ENCODE measurements at places on chromosomes 5 and 9.
A peak's percentile ranks its signal among the peaks of the same experiment; 100 is the strongest.

GRCh38 chr9:134688231-134688630, 46.6 kb downstream of the COL5A1 start:
- DNase-seq = no peak

- no peak for DNase-seq
Measured at GRCh38 chr5:159451197-159452052, 121.1 kb upstream of the IL12B start.

DNA sequence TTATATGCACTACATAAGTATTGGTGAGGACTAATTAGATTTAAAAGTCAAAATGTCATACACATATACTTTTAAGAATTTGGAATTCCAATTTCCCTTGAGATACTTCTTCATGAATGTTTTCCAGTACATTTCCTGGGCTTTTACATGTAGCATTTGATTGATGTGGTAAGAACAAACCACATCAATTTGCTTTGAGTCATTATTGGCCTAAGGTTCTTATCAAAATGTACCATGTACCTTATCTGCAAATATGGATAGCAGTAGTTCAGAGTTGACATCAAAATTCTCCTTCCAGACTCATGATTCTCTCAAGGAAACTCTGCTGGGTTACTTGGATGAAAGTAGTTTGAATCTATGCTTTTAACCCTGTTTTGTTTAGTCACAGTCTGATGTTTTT, 2.5 kb downstream of the CAST start:
- DNase-seq = no peak

DNA sequence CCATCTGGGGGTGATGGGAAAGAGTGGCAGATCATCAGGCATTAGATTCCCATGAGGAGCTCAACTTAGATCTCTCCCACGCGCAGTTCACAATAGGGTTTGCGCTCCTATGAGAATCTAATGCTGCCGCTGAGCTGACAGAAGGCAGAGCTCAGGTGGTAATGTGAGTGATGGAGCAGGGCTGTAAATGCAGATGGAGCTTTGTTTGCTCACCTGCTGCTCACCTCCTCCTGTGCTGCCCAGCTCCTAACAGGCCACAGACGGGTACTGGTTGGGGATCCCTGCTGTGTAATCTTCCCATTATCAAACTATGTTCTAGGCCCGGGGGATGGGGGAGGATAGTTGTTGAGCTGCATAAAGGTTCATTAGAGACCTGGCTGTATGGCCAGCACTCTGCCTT, 58.4 kb downstream of the UGCG start:
- DNase-seq = no peak

- DNase-seq = no peak
Measured at GRCh38 chr9:35763803-35764202, 9.7 kb upstream of the MSMP start.

DNA sequence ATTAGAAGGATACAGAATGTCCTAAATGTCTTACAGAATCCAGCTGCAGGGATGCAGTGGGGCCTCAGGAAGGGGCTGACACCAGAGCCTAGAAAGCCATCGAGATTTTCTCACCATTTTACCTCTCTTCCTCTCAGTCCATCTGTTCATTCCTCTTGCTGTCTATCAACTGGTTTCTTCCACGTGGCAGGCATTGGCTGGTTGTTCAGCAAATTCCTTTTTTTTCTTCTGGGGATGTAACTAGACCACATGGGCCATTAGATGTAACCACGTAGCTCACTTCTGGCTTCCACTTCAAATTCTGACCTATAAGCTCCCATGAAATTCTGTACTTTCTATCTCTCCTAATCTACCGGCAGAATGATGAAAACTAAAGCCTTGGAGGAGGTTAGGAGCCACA, 93.6 kb upstream of the MTAP start:
- DNase-seq = no peak

DNA sequence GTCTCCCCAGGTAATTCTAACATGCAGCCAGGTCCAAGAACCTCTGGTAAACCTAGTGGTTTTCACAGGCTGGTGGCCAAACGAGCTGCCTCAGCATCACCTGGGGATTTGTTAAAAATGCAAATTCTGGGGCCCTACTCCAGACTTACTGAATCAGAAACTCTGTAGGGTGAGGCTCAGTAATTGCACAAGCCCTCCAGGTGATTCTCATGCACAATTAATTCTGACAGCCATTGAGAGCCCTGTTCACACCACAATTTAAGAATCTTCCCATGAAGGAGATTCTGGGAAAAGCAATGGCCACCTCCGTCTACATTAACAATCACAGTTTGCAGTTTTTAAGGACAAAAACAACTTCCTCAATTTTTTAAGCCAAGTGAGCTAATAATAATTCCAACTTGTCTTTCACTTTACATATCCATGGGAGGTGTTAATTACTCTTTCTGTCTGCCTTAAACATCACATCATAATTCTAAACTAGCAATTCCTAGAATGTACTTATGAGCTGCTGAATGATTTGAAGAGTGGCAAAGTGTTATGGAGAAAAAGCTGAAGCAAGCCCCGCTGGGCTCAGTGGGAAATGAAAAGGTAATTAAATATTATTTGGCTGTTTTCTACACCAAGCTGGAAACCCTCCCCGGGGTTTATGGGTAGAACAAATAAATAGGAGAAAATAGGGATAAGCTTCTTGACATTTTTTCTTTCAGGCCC, 70.0 kb downstream of the GLDC start:
- no peak for DNase-seq

- DNase-seq = no peak
Measured at GRCh38 chr5:8059337-8059736, 190.4 kb downstream of the MTRR start.

DNA sequence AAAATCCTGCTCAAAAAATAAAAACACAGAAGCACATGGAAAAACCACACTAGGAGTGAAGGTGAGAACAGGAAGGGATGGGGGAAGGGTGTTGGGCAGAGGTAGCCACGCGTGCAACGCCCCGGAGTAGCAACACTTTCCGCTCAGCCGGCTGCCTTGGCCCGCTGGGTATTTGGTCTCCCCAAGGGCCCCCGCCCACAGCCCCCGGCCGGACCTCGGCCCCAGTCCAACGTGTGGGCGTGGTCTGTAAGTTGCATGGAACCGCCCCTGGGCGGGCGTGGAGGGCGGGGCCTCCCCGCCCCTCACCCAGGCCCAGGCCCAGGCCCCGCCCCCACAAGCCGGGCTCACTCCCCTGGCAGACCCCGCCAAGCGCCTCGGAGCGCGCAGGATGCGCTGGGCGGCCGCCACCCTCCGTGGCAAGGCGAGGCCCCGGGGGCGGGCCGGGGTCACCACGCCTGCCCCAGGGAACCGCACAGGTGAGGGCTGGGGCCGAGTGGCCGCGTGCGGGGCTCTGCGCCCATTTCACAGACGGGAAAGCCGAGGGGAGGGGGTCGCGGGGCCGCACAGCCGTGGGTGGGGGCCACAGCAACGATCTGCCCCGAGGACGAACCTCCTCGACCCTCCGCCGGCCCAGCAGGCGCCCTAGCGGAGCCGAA, at the start of gene SUSD3:
TSS of gene SUSD3 (plus strand) at position 347 of the 656 bp plus-strand sequence. CDS start at position 389, 42 bp downstream.
- DNase-seq = peak; percentile 78

DNA sequence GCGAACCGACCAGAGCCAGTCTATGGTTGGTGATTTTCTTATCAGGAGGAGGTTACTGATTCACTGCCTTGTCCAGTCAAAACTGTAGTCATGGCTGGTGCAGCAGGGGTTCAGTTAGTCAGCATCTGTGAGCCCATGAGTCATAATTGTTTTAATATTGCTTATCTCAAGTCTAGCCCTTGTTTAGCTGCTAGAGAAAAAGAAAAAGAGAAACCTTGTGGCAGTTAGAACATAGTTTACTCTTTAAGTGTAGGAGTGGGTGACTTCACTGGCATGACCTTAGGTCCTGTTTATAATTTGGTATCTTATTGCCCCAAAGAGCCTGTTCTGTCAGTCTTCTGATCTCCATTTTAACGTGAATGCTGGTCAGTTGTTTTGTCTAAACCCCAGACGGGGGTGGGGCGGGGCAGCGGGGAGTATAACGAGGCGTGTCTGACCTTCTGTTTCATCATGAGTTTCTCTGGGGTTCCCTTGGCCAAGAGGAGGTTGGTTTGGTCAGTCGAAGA, 76.9 kb upstream of the NFIL3 start:
- DNase-seq = peak; percentile 10

DNA sequence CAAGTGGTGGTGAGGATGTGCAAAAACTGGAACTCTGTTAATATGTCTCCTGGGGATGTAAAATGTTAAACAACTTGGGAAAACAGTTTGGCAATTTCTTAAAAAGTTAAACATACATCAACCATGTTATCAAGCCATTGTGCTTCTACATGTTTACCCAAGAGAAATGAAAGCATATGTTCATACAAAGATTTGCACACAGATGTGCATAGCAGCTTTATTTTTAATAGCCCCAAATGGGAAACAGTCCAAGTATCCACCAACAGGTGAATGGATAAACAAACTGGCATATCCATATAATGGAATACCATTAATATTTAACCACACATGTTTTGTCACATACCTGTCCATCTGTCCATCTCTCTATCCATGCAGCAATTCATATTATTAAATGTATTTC, 6.2 kb downstream of the VPS13A start:
- no peak for DNase-seq

- DNase-seq = no peak
Measured at GRCh38 chr5:116504593-116505166, 69.9 kb downstream of the SEMA6A start.

DNA sequence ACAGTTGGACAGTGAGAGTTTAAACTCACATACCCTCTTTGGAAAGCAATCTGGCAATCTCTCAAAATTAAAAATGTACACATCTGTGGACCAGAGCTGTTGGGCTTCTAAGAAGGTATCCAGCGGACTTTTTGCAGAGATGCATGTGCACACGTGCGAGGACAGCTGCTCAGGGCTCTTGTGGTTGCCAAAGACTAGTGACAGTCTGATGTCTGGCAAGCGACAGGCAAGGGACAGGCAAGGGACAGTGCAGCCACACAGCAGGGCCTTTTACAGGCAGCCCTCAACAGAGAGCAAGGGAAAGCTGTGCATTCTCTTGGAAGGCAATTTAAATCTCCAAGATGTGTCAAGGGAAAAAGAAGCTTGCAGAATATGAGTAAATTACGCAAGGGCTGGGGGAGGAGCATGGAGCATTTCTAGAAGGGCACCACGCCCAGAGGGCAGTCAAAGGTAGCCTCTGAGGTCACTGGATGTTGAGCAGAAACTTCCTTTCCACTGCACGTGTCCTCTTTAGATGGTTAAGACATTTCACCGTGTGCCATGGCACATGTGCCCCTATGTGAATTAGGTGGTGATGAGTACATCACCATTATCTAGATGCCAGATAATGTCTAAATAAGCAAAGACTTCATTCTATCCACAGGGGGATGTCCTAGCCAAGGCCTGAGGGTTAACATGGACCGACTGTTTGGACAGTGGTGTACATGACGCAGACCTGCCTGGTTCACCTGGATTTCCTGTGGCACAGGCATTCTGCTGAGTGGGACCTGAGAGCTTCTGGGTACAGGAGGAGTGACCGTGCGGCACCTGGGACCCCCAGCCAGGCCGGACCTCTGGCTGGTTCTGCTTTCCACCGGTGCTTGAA, 9.1 kb downstream of the GFPT2 start:
- no peak for DNase-seq

- no peak for DNase-seq
Measured at GRCh38 chr5:127589309-127590030, 59.4 kb upstream of the CTXN3 start.

DNA sequence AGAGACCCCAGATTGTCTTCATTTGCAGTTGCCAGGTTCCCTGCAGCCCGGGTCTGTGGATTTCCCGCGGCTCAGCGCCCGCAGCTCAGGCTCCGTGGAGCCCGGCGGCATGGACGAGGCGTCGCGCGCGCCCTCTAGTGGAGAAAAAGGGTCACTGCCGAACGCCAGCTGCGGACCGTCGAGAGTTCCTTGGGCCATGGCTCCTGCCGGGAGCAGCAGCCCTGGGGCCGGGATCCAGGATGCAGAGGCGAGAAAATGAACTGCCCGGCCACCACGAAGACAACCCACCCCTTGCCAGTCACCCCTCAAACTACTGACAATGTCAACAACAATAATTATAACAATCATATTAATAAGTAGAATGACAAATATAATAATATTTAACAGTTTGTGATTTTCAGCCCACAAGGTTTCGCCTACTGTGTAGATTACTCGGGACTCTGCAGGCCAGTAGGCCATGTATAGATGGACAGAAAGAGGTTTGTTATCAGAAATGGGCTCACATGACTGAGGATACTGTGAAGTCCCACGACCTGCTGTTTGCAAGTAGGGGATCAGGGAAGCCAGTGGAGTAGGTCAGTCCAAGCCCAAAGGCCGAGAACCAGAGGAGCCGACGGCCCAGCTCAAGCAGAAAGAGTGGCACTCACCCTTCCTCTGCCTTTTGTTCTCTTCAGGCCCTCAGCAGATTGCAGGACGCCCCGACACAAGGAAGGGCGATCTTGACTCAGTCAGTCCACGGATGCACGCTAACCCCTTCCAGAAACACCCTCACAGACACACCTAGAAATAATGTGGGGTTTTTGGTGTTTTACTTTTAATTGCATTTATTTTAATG, 43.1 kb downstream of the BOD1 start:
- DNase-seq = peak; percentile 71

- DNase-seq = no peak
Measured at GRCh38 chr5:55021821-55022220, 2.2 kb upstream of the GZMK start.

DNA sequence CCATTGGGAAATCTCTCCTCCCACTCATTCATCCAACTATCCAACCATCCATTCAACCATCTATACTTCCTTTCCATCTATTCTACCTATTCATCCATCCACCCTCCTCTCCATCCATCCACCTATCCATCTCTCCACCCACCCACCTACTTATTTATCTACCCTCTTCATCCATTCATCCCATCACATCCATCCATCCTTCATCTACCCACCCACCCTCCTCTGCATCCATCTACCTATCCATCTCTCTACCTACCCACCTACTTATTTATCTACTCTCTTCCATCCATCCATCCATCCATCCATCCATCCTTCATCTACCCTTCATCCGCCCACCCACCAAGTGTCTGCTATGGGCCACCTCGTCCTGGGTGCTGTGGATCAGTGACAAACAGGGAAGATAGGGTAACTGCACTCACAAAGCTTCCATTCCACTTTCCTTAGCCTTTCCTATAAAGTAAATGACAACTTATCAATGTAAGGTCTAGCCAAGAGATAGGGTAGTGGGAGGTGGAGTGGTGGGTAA, 96.8 kb upstream of the PANK3 start:
- DNase-seq = no peak

GRCh38 chr9:122218935-122219855, 9.6 kb downstream of the LHX6 start:
- peak; percentile 22 for DNase-seq

DNA sequence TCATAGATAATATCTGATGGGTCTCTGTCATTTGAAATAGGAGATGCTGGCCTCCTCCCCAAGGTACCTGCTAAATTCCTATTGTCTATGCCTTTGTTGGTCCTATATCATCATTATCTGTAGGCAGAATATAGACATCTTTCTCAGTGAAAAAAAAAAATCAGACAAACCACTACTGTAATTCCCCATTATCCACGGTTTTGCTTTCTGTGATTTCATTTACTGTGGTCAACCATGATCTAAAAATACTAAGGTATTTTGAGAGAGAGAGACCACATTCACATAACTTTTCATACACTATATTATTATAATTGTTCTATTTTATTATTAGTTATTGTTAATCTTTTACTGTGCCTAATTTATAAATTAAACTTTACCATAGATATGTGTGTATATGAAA, 122.5 kb downstream of the INVS start:
- DNase-seq = no peak

GRCh38 chr5:134530301-134531077, 5.0 kb downstream of the JADE2 start:
- DNase-seq = no peak

- DNase-seq = no peak
Measured at GRCh38 chr5:31688515-31689092, 49.7 kb downstream of the PDZD2 start.

Data from stimulated activated CD4-positive, alpha-beta T cell treated with anti-CD3 and anti-CD28 coated beads, Interleukin-15, amount 100 ng/mL, for 24 hours (primary cell).